ENCODE measurements at places on chromosomes 11 and 22.

GRCh38 chr22:37588546-37589215 is 8.8 kb upstream of the LGALS2 start:
- DNase-seq: no peak

- no peak for DNase-seq
These were observed 720 bp upstream of the FAR1 start for GRCh38 chr11:13667795-13668101.

- DNase-seq: no peak
These were observed 408.2 kb upstream of the CCDC90B start for GRCh38 chr11:83694191-83694910.

DNA sequence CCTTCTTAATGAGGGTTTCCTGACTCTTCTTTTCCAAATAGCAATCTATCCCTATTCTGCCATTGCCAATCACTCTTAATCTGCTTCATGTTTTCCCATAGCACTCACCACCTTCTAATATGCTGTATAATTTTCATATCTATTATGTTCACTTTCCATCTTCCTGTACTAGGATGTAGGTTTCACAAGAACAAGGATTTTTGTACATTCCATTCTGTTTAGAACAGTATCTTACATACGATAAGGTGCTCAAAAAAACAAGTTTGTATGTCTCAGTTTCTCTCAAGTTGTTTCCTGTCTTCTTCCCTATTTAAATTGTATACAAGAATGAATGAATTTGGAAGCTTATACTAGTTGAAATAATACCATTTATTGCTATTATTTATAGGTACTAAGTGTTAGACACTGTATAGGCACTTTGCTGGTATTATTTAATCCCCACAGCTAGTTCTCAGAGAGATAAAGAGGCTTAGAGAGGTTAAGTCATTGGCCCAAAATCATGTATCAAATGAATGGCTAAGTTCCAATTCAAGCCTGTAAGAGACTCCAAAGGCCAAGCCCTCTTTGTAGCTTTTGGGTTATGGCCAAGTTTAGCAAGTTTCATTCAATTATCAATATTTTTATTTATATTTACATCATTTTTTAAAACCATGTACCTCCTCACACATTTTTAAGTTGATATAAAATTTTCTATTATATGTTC is 134.7 kb downstream of the PAX6 start:
- no peak for DNase-seq

- DNase-seq: no peak
These were observed 6.7 kb upstream of the TRMU start for GRCh38 chr22:46328797-46329196.

DNA sequence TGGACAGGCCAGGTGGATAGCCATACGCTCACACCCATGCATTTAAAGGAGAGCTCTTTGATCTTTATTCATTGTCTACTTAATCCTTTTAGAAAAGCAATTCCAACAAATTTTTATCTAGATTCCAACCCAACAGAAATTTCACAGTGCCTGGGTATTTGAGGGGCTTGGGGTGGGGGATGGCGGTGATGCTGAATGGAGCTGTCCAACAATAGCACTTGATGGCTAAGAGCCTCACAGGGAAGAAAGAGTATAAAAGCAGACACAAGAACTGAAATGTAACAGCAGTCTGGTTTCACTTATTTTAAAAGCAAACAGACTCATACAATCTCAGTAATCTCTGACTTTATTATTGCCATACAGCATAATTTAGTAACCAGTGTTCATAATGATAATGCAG is 101.8 kb upstream of the SORL1-AS1 start:
- DNase-seq: no peak

GRCh38 chr22:30240541-30241417 is 5.8 kb downstream of the LIF start:
- DNase-seq: no peak

DNA sequence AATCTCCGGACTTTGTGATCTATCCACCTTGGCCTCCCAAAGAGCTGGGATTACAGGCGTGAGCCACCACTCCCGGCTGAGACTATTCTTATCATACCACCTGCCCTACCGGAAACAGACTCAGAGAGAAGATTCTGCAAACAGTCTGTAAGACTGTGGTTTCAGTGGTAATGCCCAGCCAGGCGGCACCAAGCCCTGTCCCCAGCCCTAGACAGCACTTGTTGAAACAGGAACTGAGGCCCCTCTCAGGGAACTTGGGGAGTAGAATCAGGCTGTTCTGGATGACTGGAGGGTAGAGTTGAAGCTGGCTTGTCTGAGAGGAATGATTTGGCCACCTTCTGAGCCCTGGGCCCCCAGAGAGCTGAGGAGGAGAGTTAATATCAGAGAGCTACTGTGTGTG is 1.3 kb upstream of the INSC start:
- no peak for DNase-seq

- DNase-seq: no peak
These were observed 38.6 kb upstream of the PTH start for GRCh38 chr11:13534358-13534757.

DNA sequence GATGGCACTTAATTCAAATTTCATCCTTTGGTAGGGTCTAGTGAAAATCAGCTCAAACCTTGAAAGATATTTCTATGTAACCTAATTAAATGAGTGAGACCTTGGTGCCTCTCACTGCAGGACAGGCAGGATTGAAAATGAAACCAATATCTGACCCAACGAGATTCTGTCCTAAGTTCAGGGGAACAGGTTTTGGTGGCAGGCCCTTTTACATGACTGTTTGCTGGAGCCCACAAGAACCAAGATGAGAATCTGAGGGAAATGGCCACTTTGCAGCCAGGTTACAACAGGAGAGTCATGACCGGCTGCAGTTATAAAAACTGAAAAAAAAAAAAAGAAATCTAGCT is 130.2 kb downstream of the TRIM44 start:
- no peak for DNase-seq

DNA sequence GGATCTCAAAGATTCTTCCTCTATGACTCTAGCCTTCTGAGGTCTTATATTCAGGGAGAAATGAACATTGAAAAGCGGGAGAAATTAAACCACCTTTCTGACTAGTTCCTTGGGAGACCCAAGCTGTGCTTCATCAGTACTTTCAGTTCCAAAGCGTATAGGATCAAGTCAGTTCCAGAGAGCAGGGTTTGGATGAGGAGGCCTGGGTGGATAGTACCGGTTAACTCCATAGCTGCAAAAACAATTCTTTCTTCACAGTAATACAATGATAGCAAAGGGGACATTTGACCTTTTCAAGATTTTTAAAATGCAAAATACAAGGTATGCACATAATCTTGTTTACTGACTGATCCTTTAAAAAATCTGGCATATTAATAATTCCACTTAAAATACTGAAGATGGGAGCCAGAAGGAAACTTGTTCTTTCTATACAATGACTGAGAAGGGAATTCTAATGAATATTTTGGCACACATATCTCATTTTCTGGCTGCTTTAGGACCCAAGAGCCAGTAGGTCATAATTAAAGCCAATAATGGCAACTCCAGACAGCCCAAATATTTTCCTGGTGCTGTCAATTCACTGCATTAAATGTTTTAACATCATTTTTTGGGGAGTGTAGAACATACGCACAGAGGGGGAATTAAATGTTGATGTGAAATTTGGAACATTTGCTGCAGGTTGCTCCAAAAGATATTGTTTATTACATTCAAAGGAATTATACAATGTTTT is 16.0 kb downstream of the ADM start:
- no peak for DNase-seq

DNA sequence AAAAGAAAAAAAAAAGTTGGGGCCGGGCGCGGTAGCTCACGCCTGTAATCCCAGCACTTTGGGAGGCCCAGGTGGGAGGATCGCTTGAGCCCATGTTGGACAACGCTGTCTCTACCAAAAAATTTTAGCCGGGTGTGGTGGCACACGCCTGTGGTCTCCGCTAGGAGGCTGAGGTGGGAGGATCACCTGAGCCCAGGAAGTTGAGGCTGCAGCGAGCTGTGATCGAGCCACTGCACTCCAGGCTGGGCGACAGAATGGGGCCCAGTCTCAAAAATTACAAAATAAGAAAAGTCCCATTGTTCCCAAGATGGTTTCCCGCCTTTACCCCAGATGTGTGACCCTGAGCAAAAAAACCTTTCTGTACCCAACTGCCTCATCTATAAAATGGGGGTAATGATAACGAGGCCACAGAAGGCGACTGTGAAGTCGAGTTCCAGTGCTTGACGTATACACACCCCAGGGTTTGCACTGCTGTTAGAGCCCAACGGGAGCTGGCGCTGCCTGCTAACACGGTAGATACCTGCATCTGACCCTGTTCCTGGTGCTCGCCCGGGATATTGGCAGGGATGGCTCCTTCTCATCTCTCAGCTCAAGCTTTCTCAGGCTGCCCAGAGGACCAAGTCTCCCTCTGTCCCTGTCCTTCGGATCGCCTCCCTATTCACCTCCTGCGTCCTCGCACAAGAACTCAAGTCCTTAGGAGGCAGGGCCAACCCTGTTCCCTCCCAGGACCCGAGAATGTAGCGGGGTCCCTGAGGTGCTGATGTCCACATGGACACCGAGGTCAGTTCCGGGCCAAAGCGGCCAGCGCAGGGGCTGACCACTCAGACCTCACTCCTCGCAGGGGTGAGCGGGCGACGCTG is 1.1 kb upstream of the RPLP2 start:
- DNase-seq: no peak

DNA sequence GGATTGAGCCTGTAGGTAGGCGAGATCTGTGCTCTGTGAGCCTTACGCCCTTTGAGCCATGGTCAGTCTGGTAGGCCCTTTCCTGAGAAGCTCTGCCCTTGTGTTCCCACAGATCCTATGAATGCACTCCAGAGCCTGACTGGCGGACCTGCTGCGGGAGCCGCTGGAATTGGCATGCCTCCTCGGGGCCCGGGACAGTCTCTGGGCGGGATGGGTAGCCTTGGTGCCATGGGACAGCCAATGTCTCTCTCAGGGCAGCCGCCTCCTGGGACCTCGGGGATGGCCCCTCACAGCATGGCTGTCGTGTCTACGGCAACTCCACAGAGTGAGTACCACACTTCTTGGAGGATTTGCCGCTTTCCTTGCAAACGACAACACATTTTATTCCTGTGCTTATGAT is 47.4 kb downstream of the MED15 start:
- DNase-seq: no peak

DNA sequence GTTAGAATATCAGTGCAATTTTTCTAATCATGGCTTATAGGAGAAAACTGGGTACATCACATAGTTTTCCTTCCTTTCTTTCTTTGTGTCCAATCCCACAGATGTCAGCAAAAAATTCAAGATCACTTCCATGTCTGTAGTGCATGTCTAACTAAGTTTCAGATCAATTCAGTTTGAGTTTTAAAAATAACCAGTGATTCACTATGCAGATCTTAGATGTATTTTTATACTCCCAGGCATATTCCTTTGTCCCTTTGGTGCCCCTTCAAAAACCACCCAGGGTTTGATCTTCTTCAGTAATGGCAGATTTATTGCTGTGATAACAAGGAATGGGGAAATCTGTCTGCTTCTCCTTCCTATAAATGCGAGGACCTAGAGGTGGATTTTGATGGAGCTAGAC is 915.6 kb downstream of the METTL15 start:
- no peak for DNase-seq

DNA sequence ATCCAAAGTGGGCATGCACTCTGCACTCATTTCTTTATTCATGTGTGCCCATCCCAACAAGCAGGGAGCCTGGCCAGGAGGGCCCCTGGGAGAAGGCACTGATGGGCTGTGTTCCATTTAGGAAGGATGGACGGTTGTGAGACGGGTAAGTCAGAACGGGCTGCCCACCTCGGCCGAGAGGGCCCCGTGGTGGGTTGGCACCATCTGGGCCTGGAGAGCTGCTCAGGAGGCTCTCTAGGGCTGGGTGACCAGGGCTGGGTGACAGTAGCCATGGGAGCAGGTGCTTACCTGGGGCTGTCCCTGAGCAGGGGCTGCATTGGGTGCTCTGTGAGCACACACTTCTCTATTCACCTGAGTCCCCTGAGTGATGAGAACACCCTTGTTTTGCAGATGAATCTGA is 129.3 kb upstream of the B3GAT1 start:
- DNase-seq: peak; percentile 82

GRCh38 chr22:42794551-42795510 is 62.2 kb downstream of the ARFGAP3 start:
- DNase-seq: peak; percentile 76

GRCh38 chr11:65565624-65566453 is 4.4 kb upstream of the ZNRD2 start:
- no peak for DNase-seq

GRCh38 chr22:21942407-21943343 is 10.0 kb downstream of the PPM1F start:
- peak; percentile 94 for DNase-seq

Measured in mesenteric fat pad (tissue), 1 donor.